ENCODE measurements at places on chromosomes 3 and 15.
A peak's percentile ranks its signal among the peaks of the same experiment; 100 is the strongest.

GRCh38 chr3:35921718-35922117 is 282.4 kb downstream of the ARPP21 start:
- DNase-seq = no peak

DNA sequence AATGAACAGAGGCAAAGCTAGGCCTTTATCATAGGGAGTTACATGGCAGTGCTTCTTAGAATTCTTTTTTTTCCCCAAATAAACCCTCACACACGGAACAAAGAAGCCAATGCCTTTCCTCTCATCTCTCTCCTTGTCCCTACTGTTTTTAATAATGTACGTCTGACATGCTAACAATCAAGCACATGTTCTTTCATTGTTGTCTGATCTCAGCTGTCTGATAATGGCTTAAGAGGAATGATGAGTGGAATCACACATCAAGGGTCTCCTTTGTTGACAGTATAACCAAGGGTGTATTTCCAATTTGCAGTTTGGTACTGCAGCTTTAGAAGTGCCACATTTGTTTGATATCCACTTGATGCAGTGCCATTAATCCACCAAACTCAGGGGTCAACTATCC is 34.8 kb upstream of the EPHA3 start:
- no peak for DNase-seq

DNA sequence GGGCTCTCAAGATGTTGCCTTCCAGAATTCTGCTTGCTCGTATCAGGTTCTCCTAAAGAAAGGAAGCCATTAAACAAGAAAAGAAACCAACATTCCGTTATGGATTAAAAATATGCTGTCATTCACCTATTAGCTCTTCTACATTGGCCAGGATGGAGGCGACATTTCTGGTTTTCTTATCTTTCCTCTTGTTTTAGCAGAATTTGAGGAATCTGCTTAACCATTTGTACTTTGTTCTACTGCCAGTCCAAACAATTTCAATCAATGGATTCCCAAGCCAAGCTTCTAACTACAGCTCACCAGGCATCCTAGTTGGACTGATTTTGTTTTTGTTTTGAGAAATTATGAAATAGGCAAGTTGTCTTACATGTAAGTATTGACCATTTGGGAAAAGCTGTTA is 164.6 kb upstream of the TSC22D2 start:
- DNase-seq = no peak

- DNase-seq = no peak
Observed at GRCh38 chr3:160226026-160226907, 1.0 kb downstream of the C3orf80 start.

GRCh38 chr3:107855710-107856109 is 235.1 kb downstream of the CD47 start:
- no peak for DNase-seq

DNA sequence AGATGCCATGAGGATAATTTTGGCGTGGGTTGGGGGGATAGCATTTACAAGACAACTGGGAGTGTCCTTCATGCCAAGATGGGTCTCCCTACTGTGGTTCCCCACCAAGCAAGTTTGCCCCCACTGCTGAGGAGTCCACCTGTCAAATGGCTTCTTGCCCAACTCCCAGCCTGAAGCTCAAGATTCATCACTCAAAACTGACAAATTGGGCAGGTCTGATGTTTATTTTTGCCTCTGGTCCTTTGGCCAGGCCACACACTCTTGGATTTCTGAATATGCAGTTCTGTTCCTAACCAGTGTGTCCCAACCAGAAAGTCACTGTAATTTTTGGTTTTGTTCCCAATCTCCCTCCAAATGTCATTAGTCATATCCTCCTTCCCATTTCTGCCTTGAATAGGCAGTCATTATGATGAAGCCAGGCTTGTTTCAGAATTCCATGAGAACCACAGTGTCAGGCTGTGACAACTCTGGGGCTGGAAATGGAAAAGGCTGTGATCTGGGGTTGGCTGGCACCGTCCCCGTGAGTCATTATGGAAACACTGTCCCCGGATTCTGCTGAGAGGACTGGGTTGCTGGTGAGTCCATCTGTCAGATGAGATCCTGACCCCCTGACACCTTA is 29.3 kb upstream of the MEF2A start:
- DNase-seq = no peak

- DNase-seq = no peak
Observed at GRCh38 chr15:60591496-60592370, 112.8 kb upstream of the ICE2 start.

DNA sequence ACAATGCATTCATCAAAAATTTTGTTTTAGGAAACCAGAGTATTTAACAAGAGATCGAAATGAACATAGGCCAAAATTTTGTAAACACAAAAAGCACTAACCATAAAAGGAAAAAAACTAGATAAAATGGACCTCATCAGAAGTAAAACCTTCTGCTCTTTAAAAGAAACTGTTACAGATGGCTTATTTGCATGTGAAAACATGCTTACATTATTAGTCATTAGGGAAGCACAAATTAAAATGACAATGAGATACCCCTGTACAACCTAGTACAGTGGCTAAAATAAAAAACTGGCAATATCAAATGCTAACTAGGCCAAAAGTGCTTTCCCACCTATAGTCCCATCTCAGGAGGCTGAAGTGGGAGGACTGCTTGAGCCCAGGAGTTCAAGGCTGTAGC is 19.3 kb downstream of the UBR1 start:
- no peak for DNase-seq

DNA sequence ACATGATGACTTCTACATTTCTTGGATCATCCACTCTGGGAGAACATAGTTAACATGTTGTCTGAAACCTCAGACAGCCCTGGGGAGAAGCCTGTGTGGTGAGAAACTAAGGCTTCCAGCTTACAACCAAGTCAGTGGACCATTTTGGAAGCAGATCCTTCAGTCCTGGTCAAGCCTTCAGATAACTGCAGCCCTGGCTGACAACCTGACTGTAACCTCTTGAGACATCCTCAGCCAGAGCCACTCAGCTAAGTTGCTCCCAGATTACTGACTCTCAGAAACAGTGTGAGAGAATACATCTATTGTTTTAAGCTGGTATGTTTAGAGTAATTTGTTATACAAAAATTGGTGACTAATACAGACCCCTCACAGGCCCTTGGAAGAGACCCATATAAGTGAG is 50.9 kb upstream of the KPNA4 start:
- no peak for DNase-seq

- DNase-seq = no peak
Observed at GRCh38 chr3:49714728-49715550, 4.5 kb downstream of the AMIGO3 start.

- no peak for DNase-seq
Observed at GRCh38 chr3:161069511-161070251, 35.5 kb downstream of the B3GALNT1 start.

DNA sequence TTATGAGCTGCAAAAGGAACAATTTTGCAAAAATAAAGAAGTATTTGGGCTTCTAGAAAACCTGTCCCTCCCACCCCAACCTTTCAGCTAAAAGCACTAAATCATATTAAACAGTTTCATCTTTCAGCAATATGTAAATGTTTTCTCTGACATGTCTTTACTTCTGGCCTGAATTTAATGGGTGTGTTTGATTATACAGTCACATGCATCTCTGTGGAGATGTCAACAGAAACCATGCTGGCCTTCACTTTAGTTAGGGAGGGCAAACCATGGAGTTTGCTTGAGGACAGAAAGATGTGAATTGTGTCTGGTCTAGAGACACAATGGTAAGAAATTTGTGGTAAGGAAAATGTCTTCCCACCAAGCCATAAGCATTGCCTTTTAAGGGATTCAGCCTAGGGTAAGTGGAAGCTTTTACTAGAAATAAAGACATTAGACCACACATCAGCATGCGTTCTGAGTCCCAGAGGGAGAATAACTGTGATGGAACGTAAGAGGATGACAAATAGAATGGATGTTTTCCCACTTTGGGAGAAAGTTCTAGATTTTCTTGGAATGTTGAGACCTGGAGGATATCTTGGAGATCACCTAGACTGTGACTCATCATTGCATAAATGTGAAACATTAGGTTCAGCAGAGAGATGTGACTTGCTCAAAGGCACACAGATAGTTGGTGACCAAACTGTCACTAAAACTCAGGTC is 68.9 kb downstream of the ST8SIA2 start:
- DNase-seq = no peak

DNA sequence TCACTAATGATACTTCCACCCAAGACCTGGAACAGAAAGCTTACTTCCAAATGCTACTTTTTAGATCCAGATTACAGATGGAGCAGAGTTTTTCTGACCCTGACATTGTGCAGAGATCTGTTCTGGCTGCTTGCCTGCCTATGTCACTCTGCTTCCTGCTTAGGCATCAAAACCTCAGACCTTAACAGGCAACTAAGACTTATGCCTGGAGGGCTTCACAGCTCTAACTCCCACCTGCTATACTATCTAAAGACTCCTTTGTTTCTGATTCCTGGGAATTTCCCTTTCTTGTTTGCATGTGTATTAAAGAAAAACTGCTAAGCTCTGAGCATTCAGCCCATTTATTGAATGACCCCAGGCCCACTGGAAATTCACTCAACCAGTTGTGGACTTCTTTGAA is 157.4 kb upstream of the NPHP3 start:
- DNase-seq = no peak

DNA sequence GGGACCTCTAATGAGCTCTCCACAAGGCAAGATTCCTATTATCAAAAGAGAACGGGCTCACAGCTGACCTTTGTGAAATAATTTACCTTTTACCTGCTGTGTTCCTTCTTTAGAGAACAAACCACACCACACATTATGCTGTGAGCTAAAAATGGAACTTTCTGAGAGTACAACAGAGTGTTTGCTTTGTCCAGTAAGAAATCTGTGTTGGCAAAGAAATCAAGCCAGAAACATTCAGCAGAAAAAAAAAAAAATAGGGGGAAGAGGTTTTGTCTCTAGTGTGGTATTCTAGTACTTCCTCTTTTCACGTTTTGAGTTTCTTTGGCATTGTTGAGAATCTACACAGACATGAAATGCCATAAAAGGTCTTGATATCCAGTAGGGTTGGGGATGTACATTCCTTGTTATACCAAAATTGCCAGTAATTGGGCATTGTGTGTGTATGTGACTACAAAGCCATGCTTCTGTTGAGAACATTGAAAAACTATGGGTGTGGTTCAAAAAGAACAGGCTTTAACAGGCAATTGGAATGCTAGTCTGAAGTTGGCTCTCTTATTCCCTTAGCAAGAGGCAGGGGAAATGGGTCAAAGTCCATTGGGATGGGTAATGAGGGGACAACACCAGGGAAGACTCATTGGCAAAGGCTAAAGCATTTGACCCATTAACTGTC is 273.5 kb downstream of the NEK10 start:
- no peak for DNase-seq

DNA sequence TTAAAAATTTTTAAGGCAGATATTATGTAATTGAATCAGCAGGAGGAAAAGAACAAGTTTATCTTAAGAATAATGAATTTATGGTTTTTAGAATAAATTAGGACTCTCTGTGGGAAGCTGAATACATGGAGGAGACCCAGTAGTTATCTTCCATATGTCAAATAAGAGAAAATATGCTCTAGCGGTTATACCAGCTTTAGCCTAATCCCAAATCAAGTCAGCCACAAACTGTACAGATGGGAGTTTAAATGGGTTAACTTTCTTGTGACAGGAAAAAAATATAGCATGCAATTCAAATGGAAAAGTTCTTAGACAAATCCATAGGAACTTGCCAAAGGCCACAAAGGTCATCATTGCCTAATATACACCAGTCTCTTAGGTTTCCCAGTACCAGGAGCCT is 84.3 kb downstream of the TTBK2 start:
- no peak for DNase-seq

GRCh38 chr3:5250467-5251195 is 63.1 kb downstream of the EDEM1 start:
- peak; percentile 39 for DNase-seq

- no peak for DNase-seq
Observed at GRCh38 chr3:30693470-30694120, 87.2 kb downstream of the TGFBR2 start.

- no peak for DNase-seq
Observed at GRCh38 chr3:124840331-124840730, 46.8 kb downstream of the ITGB5 start.

- no peak for DNase-seq
Observed at GRCh38 chr3:65604863-65605526, 433.7 kb downstream of the MAGI1 start.

DNA sequence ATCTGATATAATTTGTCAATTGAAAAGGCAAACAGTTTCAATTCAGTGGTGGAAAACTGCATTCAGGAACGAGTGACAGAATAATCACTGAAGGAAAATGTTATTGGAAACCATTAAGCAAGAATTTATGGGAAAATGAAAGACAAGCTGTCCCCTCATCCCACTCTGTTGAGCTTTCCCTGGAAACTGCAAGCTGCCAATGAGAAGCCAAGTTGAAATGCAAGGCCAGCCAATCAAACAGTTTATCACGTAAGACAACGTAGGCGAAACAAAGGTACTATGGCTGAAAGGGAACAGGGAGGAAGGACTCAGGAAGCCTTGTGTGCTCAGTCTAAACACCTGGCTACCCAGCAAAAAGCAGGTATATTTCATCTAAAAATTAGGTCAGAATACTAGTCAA is 187.9 kb upstream of the ATP10A start:
- no peak for DNase-seq

DNA sequence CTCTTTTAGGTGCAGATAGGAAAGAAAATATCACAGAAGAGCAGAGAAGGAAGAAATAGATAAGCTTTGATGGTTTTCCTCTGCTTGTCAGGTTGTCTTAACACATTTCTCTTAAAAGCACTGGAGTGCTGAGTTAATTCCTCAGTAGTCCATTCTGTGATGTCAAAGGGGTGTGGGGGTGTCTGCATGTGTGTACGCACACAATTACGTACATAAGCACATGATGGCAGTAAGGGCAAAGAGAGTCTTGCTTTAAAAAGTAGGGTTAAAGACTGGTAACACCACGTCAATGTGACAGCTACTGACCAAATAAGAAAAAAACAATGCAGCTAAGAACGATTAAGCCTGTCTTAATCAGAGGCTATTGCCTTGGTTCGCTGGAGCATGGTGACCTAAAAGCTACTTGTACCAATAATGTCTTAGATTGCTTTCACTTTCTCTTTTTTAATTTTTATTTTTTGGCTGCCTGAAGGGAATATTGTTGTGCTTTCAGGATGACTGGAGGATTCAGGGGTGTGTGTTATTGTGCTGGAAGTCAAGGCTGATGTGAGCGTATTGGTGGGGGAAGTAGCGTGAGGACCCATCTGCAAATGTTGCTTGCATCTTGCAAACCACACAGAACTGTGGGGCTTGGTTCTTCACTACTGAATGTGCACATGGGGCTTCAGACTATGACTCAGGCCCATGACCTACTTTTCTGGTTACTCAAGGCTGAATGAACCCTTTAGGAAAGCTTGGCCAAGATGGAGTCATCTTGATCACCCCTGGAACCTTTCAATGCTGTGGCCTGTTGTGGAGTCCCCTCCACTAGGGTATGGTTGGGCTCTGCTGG is 417.8 kb upstream of the TPM1 start:
- DNase-seq = no peak
